ENCODE measurements at places on chromosomes 2 and 18. TPM values are rescaled to one million over a fixed set of nuclear protein-coding genes. Genes with fewer than 3 reads are reported as not detected.

Gene TEX261
- total RNA-seq: 83.2 TPM

Gene FZD7
- total RNA-seq: 7.3 TPM

Gene TRIM54
- 0.73 TPM for total RNA-seq

Gene CSRNP3
- total RNA-seq: not detected

Gene RAD51AP2
- total RNA-seq: not detected

Gene PTPN2
- 20.6 TPM for total RNA-seq

Gene IL1RN
- total RNA-seq: 0.94 TPM

Gene ABCG8
- not detected for total RNA-seq

Gene PCARE
- total RNA-seq: not detected

Gene COLEC11
- 0.40 TPM for total RNA-seq

Gene EN1
- total RNA-seq: 1.2 TPM

Gene KCTD1
- 38.4 TPM for total RNA-seq

Gene CTNNA2
- total RNA-seq: 0.15 TPM

Gene CRYBA2
- total RNA-seq: not detected

Gene NYAP2
- total RNA-seq: not detected

Gene GALNT14
- total RNA-seq: 44.9 TPM

Measured in A549 treated with ZK216348 at 1 μM for 4 hours (cell line).